ENCODE measurements at places on chromosomes 13 and 19. TPM values are rescaled to one million over a fixed set of nuclear protein-coding genes. Genes with fewer than 3 reads are reported as not detected.

The UPK1A gene
- not detected for total RNA-seq

The CCL25 gene
- not detected for total RNA-seq

The CYP2A7 gene
- not detected for total RNA-seq

The BCAM gene
- total RNA-seq = 77.7 TPM

The KCNN4 gene
- 2.8 TPM for total RNA-seq

The PIN1 gene
- total RNA-seq = 76.5 TPM

The FDX2 gene
- total RNA-seq = 35.8 TPM

The GRIK5 gene
- 22.3 TPM for total RNA-seq

The ATXN8OS gene
- total RNA-seq = not detected

The RASAL3 gene
- total RNA-seq = 5.1 TPM

The PIH1D1 gene
- total RNA-seq = 95.4 TPM

The LILRB1 gene
- 10.0 TPM for total RNA-seq

The KLF2 gene
- total RNA-seq = 146 TPM

The SMG9 gene
- 49.1 TPM for total RNA-seq

- DNase-seq = no peak
Measured at GRCh38 chr19:32581705-32582179, 752 bp downstream of the PDCD5 start.

GRCh38 chr13:73984949-73985691 is 149.1 kb downstream of the KLF12 start:
- no peak for DNase-seq

DNA sequence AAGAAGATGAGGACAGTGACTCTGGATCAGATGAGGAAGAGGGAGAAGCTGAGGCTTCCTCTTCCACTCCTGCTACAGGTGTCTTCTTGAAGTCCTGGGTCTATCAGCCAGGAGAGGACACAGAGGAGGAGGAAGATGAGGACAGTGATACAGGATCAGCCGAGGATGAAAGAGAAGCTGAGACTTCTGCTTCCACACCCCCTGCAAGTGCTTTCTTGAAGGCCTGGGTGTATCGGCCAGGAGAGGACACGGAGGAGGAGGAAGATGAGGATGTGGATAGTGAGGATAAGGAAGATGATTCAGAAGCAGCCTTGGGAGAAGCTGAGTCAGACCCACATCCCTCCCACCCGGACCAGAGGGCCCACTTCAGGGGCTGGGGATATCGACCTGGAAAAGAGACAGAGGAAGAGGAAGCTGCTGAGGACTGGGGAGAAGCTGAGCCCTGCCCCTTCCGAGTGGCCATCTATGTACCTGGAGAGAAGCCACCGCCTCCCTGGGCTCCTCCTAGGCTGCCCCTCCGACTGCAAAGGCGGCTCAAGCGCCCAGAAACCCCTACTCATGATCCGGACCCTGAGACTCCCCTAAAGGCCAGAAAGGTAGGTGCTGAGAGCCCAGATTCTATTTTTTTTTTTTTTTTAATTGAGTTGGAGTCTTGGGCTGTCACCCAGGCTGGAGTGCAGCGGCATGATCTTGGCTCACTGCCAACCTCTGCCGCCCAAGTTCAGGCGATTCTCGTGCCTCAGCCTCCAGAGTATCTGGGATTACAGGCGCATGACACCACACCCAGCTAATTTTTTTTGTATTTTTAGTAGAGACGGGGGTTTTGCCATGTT is 2.3 kb downstream of the PPP1R15A start:
- no peak for DNase-seq

DNA sequence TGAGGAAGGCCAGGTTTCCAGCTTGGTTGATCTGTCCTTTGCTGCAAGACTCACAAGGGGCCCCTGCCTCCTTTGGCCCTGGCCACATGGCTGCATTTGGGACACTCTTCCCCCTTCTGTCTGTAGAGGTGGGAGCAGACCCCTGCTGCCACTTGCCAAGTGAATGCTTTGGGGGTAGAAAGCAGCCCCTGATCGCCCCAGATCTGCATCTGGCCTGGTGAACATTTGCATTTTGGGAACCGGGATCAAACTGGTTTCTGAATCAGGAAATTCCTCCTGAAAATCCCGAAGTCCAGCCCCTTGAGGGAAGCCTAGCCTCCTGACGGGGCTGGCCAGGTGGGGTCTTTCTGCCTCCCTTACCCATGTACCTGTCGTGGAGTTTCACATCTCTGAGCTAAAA is 14.9 kb downstream of the DPF1 start:
- DNase-seq = no peak

- no peak for DNase-seq
Measured at GRCh38 chr19:11510444-11510843, 4.8 kb upstream of the ZNF653 start.

DNA sequence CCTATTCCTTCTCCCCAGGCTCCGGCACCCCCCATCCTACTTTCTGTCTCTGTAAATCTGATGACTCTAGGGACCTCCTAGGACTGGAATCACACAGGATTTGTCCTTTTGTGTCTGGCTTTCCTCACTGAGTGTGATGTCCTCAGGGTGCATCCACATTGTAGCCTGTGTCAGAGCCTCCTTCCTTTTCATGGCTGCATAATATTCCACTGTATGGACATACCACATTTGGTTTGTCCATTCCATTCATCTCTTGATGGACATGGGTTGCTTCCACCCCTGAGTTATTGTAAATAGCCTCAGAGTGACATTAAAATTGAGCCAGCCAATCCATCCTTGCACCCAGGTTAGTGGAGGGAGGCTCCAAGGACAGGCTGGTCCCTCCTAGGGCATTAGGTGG is 22.8 kb upstream of the NMRK2 start:
- no peak for DNase-seq

GRCh38 chr19:58252102-58252685 is 23.5 kb downstream of the ZNF544 start:
- no peak for DNase-seq

DNA sequence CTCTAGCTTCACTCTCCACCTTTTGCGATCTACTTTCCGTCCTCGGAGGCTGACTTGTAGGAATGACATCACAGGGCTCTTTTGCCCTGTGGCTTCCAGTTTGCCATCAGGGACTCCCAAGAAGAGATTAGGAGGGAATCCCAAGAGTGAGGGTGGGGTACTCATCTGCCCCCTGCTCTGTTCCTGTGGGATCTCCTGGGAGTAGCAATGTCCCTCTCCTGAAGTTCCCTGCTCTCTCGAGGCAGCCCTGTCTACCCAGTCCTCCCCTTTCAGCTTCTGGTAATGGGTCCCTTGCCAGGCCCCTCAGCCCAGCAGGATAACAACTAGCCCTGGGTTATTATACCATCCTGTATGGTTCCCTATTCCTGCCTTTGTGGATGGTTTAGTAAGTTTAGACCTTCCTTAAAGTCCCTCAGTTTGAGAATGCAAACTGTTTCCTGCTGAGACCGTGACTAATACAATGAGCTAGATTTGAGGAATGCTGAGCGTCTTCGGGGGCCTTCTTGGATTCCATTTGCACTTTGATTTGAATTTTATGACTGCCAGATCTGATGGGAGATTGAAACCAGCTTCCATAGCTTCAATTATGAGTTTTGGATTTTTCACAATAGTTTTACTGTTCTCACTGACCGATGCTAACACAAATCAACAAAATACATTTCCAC is 73.7 kb upstream of the IPO5 start:
- no peak for DNase-seq

GRCh38 chr13:94901070-94901469 is 188.7 kb upstream of the SOX21 start:
- no peak for DNase-seq

DNA sequence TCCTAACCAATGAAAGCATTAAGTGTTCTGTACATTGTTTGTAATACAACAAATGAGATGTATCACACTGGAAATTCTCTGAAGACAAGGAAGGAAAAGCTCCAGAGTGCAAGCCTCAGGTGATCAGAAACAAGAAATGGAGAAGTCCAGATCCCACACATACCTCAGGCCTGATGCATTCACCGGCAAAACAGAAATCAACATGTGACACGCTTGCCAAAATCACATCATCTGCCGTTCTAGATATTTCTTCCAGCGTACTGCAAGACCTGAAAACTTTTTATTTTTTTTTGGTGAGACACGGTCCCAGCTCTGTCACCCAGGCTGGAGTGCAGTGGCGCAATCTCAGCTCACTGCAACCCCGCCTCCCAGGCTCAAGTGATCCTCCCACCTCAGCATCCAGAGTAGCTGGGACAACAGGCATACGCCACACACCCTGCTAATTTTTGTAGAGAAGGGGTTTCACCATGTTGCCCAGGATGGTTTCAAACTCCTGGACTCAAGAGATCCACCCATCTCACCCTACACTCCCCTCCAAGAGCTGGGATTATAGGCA is 48.6 kb downstream of the FOXO1 start:
- no peak for DNase-seq

DNA sequence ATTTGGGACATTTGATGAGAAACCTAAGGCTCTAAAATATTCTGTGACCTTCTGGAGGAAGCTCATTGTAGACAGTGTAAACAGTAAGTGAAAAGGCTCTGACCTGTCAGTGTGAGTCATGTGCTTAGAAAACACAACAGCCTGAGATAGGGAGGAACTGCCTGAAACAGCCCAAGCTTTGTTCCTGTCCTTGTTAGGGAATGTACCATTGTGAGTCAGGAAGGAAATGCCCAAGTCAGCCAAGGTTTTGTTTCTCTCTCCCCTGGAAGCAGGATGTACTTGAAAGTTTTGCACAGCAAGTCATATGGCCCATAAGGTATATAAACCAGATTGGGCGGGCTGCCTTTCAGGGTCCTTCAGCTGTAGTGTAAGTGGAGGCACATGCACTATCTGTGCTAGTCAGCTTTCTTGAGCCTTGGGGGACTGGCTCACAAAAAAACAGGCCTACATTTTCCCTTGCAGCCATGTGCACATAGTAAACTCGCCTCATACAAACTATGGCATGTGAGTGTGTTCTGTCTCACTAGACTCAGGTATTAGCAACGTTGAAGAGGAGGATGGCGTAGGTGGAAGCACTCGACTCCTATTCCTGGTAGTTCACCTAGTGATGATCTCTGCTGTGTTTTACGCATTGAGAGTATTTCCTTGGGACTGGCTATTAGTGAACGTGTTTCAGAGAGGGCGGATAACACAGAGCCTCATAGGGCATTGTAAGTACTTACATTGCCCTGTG is 141.2 kb upstream of the KLHL1 start:
- DNase-seq = no peak

- DNase-seq = no peak
Measured at GRCh38 chr13:44605275-44605674, 29.1 kb upstream of the TSC22D1 start.

DNA sequence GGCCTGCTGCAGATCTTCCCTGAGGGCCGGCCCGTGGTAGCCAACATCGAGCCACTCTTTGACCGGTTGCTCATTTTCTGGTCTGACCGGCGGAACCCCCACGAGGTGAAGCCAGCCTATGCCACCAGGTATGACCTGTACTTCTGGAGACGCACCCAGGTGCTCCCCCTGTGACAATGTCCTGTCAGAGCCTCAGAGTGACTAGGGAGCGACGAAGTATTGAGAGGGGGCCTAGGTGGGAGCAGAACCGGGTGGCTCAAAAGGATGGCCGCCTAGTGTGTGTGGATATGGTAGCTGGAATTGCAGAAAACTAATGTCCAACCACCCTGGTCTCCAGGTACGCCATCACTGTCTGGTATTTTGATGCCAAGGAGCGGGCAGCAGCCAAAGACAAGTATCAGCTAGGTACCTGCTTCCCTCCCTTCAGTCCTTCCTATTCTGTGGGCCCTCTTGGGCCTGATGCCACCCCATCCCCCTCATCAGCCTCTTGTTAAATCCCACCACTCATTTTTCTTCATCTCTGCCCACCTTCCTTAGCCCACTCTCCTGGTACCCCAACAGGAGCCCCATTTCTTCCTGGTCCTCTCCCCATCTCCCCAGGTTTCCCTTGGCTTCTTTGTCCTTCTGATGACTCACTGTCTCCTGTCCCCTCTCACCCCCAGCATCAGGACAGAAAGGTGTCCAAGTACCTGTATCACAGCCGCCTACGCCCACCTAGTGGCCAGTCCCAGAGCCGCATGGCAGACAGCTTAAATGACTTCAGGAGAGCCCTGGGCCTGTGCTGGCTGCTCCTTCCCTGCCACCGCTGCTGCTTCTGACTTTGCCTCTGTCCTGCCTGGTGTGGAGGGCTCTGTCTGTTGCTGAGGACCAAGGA is 8.4 kb downstream of the EGLN2 start:
- no peak for DNase-seq

DNA sequence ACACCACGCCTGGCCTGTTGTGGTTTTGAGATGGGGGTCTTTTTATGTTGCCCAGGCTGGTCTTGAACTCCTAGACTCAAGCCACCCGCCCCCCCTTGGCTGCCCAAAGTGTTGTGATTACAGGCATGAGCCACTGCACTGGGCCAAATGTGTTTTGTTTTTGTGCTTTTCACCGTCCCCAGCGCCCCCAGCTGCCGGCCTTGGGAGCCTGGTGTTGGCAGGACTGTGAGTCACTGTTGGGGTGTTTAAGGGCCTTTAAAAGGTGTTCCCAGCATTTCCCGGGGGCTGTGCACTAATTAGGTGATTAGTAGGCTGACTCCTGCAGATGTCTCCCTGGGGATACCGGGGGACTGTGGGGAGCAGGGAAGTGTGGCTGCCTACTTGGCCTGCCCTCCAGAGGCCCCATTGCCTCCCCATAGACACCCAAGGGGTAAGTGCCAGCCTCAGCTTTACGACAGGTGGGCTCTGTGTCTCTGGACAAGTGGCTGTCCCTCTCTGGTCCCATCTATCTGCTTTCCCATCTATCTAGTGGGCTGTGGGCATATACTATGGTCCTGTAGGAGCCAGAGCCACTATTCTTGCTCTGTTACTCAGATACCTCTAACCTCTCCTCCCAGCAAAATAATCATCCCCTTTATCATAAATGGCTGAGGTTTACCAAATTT is 11.8 kb upstream of the TLE5 start:
- no peak for DNase-seq

- no peak for DNase-seq
Measured at GRCh38 chr13:27379694-27380641, 44.5 kb upstream of the GTF3A start.

GRCh38 chr13:29516880-29517279 is 78.6 kb downstream of the SLC7A1 start:
- DNase-seq = no peak

DNA sequence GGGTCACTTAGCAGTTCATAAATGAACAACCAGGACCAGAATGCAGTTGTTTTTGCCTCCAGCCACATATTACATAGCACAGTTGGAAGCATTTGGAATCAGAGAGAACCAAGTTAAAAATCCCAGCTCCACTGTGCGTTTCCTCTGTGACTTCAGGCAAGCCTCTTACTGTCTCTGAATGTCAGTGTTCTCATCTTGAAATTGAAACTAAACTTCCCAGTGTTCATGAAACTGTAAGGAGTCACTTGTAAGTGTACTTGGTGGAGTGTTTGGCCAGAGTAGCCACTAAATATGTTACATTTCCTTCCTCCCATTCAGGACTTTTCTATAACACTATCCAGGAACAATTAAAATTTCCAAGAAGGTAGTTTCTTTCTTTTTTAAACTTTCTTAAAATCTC is 276.8 kb downstream of the KCNRG start:
- DNase-seq = no peak
